ENCODE measurements at places on chromosomes 6 and 20. TPM values are rescaled to one million over a fixed set of nuclear protein-coding genes. Genes with fewer than 3 reads are reported as not detected.

- no peak for DNase-seq
These were observed 6.7 kb downstream of the RWDD2A start for GRCh38 chr6:83199863-83200225.

DNA sequence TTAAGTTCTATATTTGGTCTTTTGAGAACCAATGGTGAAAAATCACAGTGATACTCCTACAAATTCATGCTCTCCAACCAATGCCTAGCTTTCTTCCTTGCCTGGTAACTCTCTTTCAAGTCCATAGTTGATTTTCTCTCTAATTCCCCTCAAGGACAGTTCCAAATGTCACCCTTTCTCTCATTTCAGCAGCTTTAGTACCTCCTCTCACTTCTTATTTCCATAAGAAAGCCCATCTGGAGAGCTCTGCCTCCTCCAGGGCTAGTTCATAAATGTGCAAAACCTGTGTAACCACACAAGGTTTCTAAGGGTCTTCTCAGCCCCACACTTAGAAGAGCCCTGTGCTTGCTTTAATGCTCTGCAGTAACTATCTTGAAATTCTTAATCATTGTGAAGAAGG, 155.4 kb upstream of the PLCB4 start:
- no peak for DNase-seq

GRCh38 chr6:92281571-92282076, 1137.7 kb downstream of the EPHA7 start:
- no peak for DNase-seq

DNA sequence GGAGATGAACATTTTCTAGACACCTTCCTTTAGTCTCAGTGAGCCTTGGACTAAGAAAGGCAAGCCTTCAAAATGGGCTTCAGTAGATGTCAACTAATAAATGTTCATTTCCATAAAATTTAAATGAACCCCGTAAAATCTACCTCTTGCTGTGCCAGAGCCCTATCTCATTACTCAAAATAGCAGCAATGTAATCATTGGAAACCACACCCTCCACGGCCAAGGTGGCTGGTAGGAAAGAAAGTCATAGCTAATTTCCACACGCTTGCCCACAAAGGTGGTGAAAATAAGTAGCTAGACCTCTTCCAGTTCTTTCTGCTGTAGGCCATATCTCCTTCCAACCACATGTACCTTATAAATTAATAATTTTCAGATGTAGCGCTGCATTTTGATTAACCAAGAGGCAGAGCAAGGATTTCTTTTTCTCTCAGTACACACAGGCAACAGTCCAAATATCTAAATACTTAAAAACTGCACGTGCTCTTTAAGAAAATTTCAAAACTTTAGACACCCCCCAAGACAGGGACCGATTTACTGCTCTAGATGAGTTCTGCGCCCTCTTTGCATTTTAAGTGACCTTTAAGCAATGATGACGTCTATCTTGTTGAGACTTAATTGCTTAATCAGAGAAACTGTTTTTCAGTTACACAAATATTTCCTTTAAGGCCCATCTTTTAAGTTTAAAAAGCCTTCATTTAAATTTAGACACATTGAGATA, 290.8 kb downstream of the ZNF217 start:
- DNase-seq = no peak

CDH4 gene
- total RNA-seq = under 0.01 TPM

GRCh38 chr20:39646874-39647413, 684.8 kb downstream of the DHX35 start:
- no peak for DNase-seq

DNA sequence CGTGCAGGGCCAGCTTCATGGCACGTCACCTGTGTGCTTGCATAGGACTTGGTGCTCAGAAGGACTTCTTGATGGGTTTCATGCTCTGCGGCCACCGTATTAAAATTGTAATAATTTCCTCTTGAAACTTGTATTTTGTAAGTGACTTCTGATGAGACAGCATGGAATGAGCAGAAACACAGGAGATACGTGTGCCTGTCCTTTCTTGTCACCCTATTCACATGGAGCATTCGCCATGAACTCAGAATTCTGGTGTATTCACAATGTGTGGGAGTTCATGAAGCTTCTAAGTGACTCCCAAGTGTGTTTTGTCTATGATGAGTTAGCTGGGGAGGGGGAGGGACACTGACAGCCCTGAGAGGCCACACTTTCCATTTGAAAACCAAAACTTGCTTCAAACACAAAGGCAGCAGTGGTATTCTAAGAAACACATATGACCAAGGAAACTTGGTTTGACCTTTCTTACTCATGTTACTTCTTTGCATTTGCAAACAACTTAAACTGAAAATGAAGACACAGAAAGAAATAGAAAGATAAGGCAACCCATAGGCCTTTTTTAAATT, 92.1 kb upstream of the NEDD9 start:
- no peak for DNase-seq

- DNase-seq = no peak
These were observed 44.2 kb upstream of the PDE10A start for GRCh38 chr6:165707067-165707853.

GRCh38 chr6:37761554-37762271, 57.8 kb upstream of the ZFAND3 start:
- DNase-seq = no peak

DNA sequence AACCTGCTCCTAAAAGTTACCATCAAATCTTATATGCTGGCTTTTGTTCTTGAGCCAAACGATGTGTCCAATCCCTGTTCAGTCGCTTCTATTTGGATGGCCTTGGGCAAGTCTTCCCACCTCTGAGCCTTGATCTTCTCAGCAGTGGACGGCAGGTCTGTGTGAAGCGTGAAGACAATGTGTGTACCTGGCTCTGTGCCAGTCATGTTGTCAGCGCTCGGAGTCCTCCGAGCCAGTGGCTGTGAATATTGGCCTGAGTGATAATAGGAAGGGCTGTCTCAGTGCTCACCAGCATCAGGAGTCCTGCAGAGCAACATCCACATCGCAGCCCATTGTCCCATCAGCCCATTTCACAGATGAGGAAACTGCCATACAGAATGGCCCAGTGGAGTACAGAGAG, 219.0 kb downstream of the CDC5L start:
- DNase-seq = no peak

ID4 gene
- total RNA-seq = 73.5 TPM

DNA sequence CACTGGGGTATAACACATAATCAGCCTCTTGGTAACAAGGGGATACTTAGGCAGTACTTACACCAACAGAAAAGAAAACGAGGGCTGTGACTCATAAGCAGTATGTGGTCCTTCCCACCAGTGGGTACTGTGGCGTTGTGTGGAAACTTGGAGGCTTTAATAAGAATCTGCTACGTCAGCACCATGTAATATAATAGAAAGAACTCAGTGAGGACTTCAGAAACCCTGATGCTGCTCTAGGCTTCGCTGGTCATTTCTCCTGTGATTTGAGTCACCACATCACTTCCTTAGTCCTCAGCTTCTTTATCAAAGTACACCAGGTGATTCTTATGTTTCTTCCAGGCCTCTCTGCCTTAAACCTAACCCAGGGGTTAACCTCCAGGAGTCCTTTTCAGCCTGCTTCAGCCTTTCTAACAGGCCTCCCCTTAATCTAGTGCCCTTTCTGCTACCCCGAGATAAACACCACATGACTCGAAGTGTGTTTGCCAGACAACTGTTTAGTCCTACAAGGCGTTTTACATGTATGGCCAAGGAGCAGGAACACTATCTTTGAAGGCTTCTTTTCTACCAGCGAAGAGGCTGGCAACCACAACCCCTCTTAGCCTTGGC, 68.5 kb downstream of the FYN start:
- DNase-seq = peak; percentile 44

- no peak for DNase-seq
These were observed 145.3 kb upstream of the ECI2 start for GRCh38 chr6:4280707-4281106.

SIRPG gene
- total RNA-seq = not detected

COL20A1 gene
- total RNA-seq = 1.2 TPM

DNA sequence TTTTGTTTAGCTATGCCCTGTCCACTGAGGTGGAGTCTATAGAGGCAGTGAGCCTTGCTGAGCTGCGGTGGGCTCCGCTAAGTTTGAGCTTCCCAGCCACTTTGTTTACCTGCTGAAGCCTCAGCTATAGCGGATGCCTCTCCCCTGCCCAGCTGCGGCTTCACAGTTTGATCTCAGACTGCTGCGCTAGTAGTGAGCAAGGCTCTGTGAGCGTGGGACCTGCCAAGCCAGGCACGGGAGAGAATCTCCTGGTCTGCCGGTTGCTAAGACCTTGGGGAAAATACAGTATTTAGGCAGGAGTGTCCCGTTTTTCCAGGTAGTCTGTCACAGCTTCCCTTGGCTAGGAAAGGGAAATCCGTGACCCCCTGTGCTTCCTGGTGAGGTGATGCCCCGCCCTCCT, 138.4 kb downstream of the SMAP1 start:
- DNase-seq = no peak

GRCh38 chr6:44627091-44627882, 239.8 kb downstream of the CDC5L start:
- DNase-seq = no peak

DNA sequence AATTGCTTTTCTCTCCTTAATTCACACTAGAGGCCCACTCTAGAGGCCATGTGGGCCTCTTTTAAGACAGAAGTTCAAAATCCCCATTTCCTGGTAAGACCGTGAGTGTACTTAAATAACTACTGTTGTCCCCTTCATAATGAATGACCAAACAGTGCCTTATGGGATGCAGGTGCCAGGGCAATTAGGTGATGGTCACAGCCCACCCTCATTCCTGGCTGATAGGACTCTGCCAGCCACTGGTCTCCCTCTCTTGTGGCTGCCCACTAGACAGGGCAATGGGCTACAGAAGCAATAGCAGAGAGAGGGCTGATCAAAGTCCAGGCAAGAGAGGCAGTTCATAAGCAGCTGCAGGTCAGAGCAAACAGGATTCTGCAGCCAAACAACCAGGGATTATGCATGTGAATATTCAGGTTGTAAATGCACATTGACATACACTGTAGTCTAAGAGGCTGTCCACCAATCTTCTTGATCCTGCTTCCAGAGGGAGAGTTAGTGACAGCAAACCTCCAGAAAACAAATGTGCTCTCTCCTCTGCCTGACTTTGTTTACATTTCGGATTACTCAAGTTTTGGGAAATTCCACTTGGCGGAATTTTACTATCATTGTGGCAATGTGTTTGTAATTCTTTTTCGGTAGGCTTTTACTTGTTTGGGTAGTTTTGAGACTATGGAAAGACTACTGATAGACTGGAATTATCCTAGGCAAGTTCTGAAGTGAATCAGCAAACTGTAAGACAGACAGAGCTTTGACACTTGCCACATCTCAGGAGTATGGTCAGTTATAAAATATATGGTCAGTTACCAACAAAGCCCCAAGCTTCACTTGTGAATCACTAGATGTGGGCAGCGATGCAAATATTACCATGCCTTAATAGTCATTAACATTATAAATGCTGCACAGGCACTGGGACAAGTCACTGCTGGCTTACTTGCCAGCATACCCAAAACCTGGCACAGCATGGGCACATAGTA, 12.8 kb downstream of the PTPRK start:
- no peak for DNase-seq

MEI4 gene
- total RNA-seq = not detected

USP49 gene
- total RNA-seq = 6.5 TPM

HTR1E gene
- total RNA-seq = not detected

GRCh38 chr20:55094353-55094861, 619.0 kb downstream of the DOK5 start:
- no peak for DNase-seq

DNA sequence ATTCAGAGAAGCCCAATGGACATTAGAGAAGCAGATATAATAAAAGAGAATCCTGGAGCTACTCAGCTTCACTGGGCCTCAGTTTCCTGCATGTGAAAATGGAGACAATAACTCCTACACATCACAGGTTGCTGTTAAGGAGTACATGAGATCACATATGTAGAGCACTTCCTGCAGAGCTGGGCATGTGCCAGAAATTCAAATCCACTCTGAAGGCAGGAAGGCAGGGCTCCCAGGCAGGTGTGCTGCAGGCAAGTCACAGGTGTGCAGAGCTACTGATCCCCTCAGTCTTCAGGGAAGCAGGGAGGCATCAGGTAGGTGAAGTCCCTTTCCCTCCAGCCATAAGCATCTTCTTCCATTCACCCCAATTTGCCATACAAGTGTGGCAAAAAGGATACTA, 48.0 kb downstream of the DST start:
- no peak for DNase-seq

GRCh38 chr6:5565971-5566370, 304.7 kb downstream of the FARS2 start:
- DNase-seq = no peak

DNA sequence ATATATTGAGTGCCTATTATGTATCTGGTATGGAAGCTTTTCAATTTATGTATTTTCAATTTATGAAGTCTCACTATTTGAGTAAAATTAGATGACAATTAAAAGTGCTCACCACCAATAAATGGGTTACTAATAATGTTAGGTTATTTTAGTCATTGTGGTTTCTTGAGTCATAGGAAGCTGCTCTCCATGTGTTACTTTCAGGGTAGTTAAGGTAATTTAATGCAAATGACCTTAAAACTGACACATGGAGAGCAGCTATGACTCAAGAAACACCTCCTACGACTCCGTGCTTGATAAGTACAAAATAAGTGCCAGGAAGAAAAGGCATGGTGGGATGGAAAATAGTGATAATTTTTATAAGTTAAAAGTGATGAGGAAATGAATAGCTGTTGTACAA, 16.5 kb upstream of the TINAG start:
- no peak for DNase-seq

DNA sequence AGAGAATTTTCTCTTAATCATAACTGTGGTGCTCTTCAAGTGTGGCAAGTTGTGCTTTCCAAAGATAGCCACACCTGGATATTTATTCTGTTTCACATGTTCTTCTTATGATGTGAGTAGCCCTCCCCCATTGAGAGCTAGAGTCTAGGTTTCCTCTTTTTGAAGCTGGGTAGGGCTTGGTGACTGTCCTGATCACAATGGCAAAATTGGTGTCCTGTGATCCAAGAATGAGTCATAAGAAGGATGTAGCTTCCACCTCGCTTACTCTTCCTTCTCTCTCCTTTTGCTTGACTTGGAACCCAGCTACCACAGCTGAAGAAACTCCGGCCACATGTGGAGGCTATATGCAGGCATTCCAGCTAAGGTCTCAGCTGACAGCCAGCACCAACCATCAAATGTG, 7.4 kb upstream of the IGF2R start:
- no peak for DNase-seq

DNA sequence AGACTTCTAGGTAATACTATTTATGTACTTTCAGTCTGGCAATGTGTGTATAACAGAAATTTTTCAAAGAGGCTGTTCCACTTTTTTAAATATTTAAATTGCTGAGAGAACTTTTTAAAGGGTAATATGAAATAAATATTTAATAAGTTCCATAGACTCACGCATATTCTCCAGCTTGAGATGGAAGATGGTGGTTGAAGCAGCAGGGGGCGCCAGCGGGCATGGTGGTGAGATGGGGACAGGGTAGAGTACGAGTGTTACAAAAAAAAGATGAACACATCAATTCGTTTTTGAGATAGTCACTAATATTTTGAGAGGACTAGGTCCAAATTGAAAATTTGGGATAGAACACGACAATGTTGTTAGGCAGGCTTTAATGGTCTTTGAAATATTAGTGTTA, 68.4 kb downstream of the RSPO3 start:
- DNase-seq = no peak

PPIL1 gene
- total RNA-seq = 36.0 TPM

TGM3 gene
- 0.21 TPM for total RNA-seq

- no peak for DNase-seq
These were observed 3.6 kb downstream of the MPC1 start for GRCh38 chr6:166379103-166379586.

- DNase-seq = no peak
These were observed 67.6 kb downstream of the ZNF831 start for GRCh38 chr20:59231124-59231804.
